ENCODE measurements at places on chromosomes 5 and 9. TPM values are rescaled to one million over a fixed set of nuclear protein-coding genes. Genes with fewer than 3 reads are reported as not detected.

MSX2 gene
- polyA plus RNA-seq = not detected

BRINP1 gene
- 0.04 TPM for polyA plus RNA-seq

GFI1B gene
- polyA plus RNA-seq = not detected

HTR1A gene
- polyA plus RNA-seq = not detected

ANKDD1B gene
- 0.05 TPM for polyA plus RNA-seq

LCN9 gene
- polyA plus RNA-seq = not detected

RNF44 gene
- 19.8 TPM for polyA plus RNA-seq

TTC39B gene
- polyA plus RNA-seq = 1.0 TPM

PPIP5K2 gene
- polyA plus RNA-seq = 20.8 TPM

PRSS3 gene
- polyA plus RNA-seq = 3.7 TPM

AQP7 gene
- polyA plus RNA-seq = not detected

IFNA21 gene
- polyA plus RNA-seq = not detected

CDKN2B-AS1 gene
- polyA plus RNA-seq = 0.44 TPM

NADK2 gene
- 4.0 TPM for polyA plus RNA-seq

CCL21 gene
- not detected for polyA plus RNA-seq

PCDHA2 gene
- polyA plus RNA-seq = not detected

INSYN2B gene
- polyA plus RNA-seq = 17.1 TPM

CDX1 gene
- not detected for polyA plus RNA-seq

TAF11L5 gene
- not detected for polyA plus RNA-seq

CAMK4 gene
- polyA plus RNA-seq = 1.9 TPM

NME5 gene
- not detected for polyA plus RNA-seq

NR2F1-AS1 gene
- 2.7 TPM for polyA plus RNA-seq

SYNPO gene
- 68.4 TPM for polyA plus RNA-seq

DOK3 gene
- polyA plus RNA-seq = 5.1 TPM

TMEM252 gene
- not detected for polyA plus RNA-seq

Data from endothelial cell of umbilical vein (primary cell).